HEK293T (cell line): ENCODE measurements at places on chromosomes 7 and 10.
A peak's percentile ranks its signal among the peaks of the same experiment; 100 is the strongest.

- peak; percentile 60 for DNase-seq
Measured at GRCh38 chr7:50792342-50793119, 9.8 kb upstream of the GRB10 start.

- DNase-seq: no peak
Measured at GRCh38 chr10:11020548-11020942, 2.9 kb downstream of the CELF2 start.

DNA sequence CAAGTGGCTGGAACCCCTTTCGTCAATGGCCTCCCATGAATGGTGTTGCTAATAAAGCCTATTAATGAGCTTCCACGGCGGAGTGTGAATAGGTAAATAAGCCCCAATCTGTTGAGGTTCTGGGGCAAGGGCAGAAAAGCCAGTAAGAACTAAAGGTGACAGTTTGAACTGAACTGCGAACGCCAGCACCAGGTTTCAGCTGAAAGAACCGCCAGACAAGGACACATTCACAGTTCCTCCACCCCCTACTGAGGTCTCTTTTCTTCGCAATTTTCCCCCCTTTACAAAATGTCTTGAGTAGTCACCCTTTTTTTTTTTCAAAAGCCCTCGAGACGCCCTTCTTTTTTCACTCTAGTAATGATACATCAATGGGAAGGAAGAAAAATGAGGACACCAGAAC is 2.4 kb upstream of the FGFR2 start:
- DNase-seq: no peak

GRCh38 chr7:2109936-2110609 is 122.7 kb downstream of the MAD1L1 start:
- DNase-seq: no peak

DNA sequence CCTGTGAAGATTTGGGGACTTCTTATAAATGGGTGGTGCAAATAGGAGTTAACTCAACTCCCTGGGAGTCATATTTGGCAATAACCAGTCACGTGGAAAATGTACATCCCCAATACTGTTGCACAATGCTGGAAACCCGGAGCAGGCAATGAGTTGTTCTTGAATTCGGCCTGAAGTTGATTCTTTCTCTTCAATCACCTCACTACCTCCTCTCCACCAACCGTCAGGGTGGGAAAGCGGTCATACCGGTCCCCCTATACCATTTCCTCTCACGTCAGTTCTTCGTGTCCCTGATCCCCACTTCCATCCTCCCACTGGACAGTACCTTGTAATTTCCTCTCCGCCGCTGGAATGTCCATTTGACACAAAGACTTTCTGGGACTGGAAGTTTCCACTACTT is 2.8 kb downstream of the GIMAP5 start:
- no peak for DNase-seq

DNA sequence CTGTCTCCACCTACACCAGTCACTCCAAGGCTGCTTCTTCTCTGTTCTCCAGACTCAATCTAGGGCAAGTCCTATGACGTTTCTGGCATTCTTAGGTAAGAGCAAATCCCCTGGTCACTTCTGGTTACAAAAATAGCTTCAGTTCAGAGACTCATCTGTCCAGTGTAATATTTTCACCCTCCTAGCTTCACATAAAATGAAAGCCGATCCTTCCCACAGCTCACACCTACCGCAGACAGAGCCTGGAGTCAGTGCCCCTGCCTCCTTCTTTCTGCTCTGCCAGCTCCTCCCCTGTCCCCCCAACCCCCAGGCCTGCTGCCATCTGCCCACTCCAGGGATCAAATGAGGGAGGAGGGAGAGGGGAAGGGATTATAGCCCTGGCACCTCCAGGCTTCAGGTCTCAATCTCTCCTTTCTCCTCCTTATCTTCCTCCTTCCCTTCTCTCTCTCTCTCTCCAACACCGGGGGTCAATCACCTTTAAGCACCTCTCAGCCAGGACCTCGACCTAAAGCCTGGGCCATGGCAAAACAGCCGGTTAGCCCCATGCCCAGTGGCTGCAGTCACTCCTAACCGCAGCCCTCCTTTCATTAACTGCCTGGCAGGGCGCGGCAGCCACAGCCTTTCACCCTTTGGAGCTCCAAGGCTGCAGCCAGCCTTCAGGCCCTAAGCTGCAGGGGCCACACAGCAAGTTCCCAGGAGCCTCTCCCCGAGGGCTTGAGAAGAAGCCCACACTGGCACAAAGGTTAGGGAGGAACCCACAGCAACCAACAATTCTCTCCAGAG is 292.6 kb upstream of the MGMT start:
- no peak for DNase-seq

DNA sequence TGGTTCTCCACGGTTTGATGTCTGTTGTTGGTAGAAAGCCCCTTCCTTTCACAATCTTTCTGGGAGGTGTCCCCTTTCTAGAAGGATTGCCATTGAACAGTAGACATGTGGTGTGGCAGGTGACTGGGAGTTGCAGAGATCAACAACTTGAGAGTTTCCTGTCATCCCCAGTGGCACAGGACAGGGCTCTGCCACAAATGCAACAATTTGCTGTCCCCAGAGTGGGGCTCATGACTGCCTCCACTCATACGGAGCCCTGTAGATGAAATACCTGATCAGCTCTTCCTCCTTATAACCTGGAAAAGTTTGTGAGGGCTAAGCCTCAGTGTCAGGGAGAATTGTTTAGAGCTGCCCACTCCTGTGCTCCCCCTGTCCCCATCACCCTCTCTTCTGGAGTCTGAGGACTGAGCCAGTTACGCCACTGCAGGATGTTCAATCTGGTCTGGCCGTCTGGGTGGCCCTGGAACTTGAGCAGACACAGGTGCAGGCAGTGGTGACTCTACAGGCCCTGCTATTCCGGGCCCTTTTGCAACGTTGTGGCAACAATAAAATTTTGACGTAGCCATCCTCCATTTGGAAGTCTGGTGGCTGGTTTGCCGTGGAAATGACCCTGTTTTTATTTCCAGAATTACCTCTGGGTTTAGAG is 6.5 kb downstream of the DBNL start:
- no peak for DNase-seq

GRCh38 chr10:17113889-17114540 is 15.6 kb downstream of the CUBN start:
- DNase-seq: no peak
